ENCODE measurements at places on chromosomes 7 and 10.

- peak; percentile 54 for DNase-seq
These were observed 933 bp upstream of the RNF32 start for GRCh38 chr7:156639426-156640256.

DNA sequence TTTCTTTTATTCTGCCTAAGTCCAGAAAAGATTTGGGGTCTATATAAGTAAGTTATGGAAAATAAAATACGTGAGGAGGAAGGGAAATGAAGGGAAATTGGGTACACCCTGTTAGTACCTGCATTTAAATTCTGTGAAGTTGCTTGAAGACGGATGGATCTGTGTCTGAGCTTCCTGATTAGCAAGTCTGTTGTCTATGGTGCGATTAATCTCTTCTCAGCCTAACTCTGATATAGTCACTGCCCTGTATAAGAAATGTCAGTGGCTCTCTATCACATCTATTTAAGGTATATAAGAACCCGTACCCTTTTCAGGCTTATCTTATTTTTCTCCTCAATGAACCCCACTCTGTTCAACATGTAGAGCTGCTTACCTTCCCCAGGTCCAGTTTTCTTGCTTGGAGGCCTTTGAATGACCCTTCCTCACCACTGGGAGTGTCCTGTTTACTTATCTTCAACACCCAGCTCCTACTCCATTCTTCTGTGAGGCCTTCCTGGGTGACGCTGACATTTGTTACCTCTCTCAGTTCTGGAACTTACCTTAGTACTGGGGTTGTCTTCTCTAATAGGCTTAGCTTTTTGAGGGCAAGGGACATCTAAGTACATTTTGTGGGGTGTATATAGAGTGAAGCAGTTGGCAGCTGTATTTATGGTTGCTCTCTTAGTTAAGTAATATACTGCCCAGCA is 149.6 kb upstream of the PRPS1L1 start:
- DNase-seq, result no peak

DNA sequence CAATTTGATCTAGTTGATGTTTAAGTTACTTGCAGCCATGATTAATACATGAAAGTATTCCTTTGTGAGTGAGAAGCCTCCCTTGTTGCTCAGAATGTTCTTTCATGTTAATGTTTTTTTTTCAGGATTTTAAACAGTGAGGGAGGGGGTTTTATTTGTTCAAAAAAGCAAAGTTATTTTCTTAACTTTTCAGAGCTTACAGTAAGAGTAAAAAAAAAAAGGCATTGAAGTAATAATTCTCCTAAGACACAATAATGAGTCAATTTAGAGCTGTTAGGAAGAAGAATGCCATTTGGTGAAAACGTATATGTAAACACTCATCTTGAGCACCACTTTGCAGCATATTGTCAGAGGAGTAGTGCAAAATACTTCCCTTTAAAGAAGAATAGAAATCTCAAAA is 105.8 kb downstream of the SEMA3A start:
- DNase-seq, result no peak

DNA sequence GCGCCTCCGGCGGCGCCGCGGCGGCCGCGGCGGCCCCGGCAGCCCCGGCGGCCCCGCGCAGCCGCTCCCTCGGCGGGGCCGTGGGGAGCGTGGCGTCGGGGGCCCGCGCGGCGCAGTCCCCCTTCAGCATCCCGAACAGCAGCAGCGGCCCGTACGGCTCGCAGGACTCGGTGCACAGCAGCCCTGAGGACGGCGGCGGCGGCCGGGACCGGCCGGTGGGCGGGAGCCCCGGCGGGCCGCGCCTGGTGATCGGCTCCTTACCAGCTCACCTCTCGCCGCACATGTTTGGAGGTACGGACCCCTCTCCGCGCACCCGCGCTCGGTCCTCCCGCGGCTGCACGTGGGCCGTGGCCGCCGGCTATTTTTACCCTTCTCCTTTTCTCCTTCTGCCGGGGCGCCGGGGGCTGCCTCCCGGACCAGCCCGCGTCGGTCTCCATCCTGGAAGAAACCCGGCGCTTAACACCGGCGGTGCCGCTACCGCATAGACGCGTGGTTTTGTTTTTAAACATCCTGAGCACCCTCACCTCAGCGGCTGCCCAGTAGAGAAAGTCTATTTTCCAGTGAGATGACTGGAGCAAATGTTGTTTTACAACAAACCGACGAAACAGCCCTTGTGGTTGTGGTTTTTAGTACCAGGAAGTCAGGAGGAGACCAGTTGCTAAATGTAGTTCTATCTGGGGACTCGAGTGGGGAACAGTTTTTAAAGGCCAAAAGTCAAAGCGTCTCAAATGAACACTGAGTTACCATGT is 1.3 kb downstream of the ZNRF2 start:
- peak; percentile 66 for DNase-seq

GRCh38 chr7:30201161-30201666 is 66.4 kb downstream of the MTURN start:
- no peak for DNase-seq

GRCh38 chr10:11154333-11154732 is 136.7 kb downstream of the CELF2 start:
- DNase-seq, result no peak

- DNase-seq, result no peak
These were observed 82.1 kb upstream of the PPP2R2D start for GRCh38 chr10:131818510-131819234.

DNA sequence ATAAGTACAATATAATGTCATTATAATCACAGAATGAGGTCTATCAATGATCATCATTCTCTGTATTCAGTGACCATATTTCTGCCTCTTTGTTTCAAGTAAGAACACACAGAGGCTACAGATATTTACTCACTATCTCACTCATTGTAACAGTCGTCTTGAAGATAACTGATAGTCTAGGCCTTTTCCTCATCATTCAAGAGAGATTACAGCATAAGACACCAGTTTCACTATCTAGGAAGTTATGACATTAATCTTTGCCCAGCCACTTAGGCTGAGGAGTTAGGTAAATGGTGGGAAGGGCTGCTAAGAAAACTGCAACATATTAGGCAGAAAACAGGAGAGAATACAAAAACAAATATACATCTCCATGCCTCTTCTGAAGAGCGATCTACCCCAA is 125.3 kb downstream of the CHCHD3 start:
- peak; percentile 47 for DNase-seq

DNA sequence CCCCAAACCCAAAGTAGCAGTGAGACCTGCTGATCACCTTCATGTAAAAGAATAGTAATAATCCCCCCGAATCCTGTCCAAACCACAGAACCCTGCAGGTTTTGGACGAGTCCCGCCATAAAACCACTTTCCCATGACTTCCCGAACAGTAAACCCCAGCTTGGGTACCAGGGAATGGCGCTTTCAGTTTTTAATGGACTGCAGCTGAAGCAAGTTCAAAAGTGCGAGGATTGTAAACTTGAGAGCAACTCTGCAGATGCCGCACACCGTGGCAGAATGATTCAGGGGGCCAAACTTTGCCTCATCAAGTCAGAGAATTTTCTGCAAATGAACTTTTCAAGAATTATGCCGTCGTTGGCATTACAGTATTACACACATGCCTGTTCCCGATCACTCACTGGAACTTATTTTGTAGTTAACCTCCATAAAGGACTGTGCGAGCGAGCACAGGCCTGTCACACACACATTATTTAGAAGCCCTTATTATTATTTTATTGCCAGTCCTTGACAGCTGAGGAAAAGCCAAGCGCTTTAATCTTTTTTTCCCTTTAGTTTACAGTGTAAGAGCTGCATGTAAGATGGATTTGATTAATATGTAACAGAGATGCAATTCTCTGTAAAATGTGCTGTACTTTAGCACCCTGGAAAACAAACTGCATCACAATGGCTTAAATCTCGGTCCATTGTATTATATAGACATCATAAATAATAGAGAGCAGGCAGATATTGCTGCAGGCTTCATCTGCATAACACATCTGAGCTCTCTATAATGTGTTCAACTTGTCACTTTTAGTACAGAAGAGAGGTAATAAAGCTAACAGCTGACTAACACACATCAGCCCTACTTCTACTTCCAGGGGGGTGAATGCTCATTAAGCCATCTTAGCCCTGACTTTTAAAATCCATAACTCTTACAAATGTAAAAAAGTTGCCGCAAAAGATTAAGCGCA is 493.5 kb upstream of the GALNT17 start:
- DNase-seq, result no peak

DNA sequence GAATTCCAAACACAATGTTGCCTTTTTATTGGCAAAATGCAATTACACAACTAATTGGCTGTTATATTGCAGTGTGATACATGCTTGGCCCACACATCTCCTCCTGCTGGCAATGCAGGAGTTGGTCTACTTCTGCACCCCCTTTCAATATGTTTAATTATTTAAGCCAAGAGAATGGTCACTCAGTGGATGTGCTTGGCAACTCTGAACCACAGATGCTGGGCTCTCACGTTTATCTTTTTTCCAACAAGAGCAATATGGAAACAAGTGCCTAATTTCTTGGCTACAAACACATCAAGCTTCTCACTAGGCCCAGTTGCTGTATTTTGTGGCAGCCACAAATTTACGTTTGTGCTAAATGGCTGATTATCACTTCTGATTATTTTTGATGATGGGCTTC is 1149.2 kb upstream of the CELF2 start:
- DNase-seq, result no peak

DNA sequence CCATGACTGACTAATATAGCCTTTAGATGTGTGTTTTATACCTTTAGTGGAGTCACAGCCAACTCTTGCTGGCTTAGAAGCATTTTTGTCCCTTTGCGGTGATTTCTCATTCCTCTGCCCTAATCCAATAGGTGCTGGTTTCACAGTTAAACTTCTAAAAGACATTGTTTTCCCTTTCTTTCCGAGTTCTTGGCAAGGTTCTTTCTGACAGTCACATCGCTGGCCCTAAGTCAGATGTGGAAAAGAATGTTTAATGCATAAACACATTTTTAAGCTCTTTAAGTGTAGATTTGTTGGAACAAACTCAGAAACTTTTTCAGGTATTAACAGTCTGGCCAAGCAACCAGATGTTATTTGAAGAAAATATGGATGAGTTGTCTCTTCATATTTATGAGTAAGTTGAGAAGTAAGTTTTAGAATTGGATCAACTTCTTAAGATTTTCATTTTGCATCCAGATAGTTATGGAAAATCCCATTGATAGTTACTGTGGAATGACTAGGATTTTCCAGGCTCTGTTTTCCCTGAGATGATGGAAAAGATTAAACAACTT is 4.1 kb downstream of the EPDR1 start:
- DNase-seq, result no peak

GRCh38 chr10:24908793-24909423 is 43.5 kb downstream of the PRTFDC1 start:
- DNase-seq, result peak; percentile 8
